ENCODE measurements at places on chromosomes 3 and 15.

DNA sequence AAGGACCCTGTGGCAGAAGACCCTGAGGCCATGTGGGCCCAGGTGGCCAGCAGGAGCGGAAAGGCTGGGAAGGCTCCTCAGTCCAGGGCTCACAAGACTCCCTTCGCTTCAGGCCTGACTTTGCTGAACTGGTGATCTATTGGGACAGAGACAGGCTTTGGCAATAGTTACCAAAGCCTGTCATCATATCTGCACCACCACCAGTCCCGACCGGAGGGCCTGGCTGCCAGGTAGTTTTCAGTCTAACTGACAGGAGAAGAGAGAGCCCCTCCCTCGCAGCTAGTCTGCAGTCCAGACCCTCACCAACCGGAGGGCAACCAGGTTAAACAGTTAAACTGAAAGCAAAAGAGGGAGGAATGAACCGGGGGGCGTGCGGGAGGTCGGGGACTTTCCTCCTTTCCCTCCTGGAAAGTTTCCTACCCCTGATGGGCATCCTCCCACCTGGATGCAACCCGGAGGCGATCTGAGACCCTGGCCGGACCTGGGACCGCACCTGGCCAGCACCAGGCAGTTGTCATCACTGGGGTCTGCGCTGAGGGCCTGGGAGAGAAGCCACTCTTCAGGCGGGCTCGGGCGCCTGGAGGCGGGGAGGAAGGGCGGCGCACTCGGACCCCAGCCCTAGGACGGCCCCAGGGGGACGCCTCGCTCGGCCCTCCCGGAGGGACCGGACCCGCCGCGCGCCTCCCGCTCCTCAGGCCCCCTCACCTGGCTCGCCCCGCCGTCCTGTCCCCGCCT lies 435 bp downstream of the RAB27A start:
- peak; percentile 66 for DNase-seq

DNA sequence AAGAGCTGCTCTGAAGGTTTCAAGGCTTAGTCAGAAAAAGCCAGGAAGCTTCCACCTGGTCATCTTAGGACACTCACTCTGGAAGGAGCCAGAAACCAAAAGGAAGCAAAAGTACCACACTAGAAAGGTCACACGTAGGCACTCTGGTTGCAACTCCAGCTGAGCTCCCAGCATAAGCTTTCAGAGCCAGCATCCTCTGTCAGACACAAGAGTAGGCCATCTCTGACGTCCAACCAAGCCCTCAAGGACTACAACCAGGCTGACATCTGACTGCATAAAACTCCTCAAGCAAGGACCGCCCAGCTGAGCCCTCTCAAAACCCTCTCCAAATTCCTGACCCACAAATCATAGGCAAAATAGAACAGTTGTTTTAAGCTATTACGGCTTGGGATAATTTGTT lies 12.8 kb downstream of the SH3BP5 start:
- DNase-seq, result no peak

GRCh38 chr3:18527691-18528090 lies 102.6 kb upstream of the SATB1 start:
- no peak for DNase-seq

GRCh38 chr3:114128231-114128630 lies 50.6 kb downstream of the DRD3 start:
- no peak for DNase-seq

GRCh38 chr3:151008699-151009098 lies 36.2 kb upstream of the CLRN1 start:
- peak; percentile 63 for DNase-seq

- no peak for DNase-seq
These were observed 254.0 kb upstream of the TBL1XR1 start for GRCh38 chr3:177451301-177451750.

DNA sequence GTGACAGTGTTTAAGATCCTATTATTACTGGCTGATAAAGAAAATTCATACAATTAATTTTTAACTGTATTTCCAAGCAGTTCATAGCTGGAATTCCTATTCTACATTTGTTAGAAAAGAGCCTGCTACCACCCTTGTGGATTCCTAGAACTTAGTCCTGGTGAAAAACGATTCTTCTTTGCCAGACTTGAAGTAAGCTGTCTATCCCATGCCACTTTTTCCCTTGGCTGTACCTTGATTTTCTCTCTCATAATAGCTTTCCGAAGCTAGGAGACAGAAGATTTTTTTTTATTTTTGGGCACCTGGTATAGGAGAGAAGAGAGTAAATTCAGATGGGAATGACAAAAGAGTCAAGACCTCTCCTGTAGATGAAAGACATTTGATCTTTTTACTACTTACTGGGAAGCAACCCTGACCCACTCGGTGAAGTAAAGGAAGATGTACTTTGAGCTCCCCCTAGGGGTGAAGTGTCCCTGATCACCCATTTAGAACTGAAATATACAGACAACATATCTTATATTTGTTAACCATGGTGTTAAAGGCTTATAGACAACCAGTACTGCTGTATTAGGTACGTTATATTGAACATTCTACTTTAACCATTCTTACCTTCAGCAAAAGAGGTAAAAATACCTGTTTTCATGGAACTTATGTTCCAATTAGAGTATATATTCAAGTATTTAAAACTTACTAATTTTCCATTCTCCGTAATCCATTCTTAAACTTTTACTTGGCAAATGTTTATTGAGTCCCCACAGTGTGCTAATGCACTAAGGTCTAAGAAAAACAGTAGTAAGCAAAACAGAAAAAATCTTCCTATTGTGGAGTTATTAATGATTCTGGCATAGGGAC lies 36.2 kb upstream of the C3orf38 start:
- peak; percentile 84 for DNase-seq

DNA sequence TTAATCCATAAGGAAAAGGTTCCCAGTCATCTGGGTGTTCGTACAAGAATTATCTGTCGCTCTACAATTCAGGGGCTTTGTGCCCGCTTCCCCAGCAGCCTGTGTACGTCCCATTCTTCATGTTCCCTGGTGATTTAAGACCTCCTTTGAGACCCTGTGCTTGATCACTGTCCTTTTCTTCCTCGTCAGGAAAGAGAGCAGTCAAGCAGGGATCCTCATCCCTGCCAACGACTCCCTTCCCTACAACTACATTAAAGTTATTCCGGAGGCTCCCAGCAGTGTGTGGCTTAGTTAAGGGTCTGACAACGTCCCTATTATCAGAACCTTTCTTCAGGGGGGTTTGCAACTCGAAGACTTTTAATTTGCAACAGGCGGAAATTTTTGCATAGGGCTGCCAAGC lies 175.7 kb downstream of the FOXP1 start:
- no peak for DNase-seq

DNA sequence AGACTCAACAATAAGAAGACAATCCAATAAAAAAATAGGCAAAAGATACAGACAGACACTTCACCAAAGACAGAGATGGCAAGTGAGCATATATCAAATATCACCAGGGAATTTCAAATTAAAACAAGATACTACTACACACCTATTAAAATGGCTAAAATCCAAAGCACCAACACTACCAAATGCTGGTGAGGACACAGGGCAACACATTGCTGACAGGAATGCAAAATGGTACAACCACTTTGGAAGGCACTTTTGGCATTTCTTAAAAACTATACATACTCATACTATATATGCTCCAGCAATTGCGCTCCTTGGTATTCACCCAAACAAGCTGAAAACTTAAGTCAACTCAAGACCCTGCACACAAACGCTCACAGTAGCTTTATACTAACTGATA lies 12.9 kb downstream of the DLG1 start:
- DNase-seq, result no peak

GRCh38 chr15:67109141-67110034 lies 44.0 kb downstream of the SMAD3 start:
- DNase-seq, result peak; percentile 65

DNA sequence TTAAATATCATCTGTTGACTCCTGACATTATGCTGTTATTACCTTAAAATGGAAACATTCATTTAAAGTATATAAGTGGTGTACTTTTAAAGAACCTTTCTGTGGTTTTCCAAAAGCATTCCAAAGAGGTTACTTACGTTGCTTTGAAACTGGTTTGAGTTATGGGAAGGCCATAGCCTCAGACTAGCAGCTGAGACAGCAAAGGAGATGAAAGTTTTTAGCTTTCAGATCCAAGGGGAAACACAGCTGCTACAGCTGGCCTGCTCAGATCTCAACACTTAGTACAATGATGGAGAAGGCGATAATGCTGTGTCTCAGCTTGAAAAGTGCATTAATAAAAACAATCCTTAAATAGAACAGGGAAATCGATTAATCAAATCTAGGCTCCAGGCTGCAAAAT lies 921.1 kb downstream of the ROBO1 start:
- DNase-seq, result no peak

DNA sequence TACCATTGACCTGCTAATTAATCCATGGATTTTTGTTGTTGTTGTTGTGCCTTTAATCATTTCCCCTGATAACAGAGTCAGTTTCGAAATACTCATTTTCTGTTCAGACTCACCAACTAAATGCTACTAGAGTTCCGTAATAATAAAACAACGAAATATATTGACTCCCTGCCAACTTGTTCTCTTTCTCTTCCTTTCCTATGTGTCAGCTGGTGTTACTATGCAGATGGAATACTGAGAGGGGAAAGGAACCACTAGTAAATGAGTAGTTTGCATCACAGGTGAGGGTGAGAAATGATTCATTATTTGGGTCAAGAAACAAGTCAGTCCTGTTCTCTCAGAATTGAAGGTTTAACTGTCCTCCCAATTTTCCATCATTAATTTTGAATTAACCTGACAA lies 1027.3 kb downstream of the TUSC7 start:
- no peak for DNase-seq

- DNase-seq, result no peak
These were observed 13.2 kb upstream of the TIPARP start for GRCh38 chr3:156661155-156661554.

GRCh38 chr3:100403362-100404249 lies 2.3 kb downstream of the LNP1 start:
- peak; percentile 50 for DNase-seq

DNA sequence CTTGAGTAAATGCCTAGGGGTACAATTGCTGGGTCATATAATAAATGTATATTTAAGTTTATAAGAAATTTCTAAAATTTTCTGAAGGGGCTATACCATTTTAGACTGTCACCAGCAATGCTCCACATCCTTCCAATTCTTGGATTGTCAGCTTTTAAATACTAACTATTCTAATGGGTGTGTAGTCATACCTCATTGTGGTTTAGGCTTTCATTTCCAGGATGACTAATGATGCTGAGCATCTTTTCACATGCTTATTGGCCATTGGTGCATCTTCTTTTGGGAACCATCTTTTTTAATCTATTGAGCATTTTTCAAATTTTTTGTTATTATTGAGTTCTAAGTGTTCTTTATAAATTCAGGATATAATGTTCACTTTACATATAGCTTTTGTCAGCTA lies 52.5 kb upstream of the CORO2B start:
- DNase-seq, result no peak

- no peak for DNase-seq
These were observed 33.7 kb upstream of the MAGEF1 start for GRCh38 chr3:184745526-184745925.

- peak; percentile 73 for DNase-seq
These were observed 3.0 kb downstream of the ONECUT1 start for GRCh38 chr15:52787123-52787503.

GRCh38 chr3:73175698-73176097 lies 114.2 kb downstream of the EBLN2 start:
- peak; percentile 47 for DNase-seq

DNA sequence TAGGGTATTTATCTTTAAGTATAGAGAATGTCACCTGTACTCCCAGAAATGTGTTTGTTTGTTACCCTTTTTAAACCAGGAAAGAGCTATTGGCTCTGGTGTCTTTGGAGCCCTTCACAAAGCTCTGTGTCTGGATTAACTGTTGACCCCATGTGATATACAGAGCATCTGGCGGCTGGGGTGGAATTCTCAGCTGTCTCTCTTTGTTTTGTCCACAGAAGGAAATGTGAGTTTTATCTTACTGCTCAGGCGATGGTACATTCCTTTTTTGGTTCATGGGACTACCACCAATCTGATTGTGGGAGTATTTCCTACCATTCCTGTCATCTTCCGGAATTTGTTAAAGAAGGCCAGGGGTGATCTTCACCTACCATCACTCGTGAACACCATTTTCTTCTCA lies 120.3 kb downstream of the AKAP13 start:
- DNase-seq, result no peak

DNA sequence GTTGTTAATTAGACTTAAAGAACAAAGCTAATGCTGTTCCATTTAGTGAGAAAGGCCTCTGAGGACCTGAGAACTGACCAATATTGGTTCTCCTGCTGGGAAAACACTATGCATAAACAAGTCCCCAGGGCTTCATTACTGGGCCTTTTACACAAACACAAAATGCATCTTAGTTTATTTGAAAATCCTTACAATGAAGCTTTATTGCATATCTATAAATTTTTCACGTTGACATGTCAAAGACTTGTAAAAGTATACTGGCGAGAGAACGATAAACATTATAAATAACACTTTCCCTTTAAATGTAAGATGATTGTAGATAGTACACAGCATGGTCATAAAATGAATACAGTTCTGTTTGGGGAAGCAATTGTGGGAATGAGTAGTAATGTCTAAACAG lies 151.7 kb downstream of the ROBO2 start:
- peak; percentile 4 for DNase-seq

DNA sequence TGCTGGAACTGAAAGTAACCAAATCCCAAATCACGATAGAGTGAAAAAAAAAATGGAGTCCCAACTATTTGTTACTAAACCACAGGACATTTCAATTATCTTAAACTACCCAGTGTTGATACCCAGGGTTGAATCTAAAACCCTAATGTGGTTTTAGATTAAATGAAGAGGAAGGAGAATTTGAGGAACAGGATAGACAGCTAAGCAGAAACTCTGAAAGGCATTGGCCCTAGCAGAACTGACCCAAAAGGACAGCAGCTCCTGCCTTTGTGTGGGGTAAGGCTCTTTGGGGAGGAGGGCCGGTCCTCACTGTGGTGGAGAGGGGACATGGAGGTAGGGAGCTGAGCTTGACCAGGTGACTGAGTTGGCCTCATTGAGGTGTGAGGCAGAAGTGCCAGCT lies 30.7 kb upstream of the SNRK start:
- DNase-seq, result no peak

DNA sequence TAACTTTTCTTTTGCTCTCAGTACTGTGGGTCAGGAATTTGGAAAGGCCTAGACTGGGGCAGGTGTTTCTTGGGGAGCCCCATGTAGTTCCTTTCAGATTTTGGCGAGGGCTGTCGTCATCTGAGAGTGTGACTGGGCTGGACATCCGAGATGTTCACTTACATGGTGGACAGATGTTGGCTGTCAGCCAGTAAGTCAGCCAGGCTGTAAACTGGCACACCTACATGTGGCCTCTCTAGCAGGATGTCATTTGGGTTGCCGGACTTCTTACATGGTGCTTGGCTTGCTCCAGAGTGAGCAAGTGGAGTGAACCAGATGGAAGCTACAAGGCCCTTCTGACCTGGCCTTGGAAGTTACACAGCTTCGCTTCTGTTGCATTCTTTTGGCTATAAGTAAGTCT lies 20.7 kb downstream of the TATDN2 start:
- DNase-seq, result no peak

- peak; percentile 69 for DNase-seq
These were observed 5.5 kb downstream of the DIS3L start for GRCh38 chr15:66298803-66299251.

DNA sequence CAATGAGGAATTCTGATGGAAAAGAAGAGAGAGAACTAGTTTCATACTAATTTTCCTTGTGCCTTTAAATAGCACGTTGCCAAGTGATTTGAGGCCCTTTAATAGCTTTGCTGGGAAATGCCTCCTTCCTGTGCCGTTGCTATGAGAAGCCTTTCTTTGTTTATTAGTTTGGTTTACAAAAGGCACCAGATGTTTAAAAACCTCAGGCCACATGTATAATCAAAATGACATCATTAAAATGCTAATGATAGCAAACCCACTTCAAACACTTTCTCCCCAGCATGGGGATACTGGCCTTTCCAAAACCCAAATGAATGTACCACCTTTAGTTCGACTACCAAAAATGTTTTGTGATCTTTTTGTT lies 50.0 kb upstream of the TBC1D23 start:
- peak; percentile 43 for DNase-seq

GRCh38 chr3:37181756-37182155 lies 7.4 kb upstream of the LRRFIP2 start:
- no peak for DNase-seq
